Tibial nerve (tissue), 4 donors: ENCODE measurements at places on chromosomes 1 and 21.

DNA sequence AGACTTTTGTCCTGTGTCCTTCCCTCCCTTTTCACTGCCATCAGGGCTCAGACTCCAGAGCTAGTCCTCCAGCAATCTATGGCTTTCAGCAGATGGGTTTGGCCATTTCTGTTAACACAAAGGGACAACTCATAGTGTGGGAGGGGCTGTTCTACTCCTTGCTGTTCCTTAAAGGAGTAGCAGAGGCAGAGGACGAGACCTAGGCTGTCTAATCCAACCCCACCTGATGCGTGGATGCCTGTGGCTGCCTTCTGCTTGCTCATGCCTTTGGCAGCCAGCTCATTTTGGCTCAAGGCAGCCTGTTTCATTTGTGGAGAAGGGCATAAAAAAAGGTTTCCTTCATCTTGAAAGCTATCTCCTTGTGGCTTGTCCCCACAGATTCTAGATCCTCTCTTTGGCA is 27.0 kb downstream of the MFSD2A start:
- no peak for DNase-seq

DNA sequence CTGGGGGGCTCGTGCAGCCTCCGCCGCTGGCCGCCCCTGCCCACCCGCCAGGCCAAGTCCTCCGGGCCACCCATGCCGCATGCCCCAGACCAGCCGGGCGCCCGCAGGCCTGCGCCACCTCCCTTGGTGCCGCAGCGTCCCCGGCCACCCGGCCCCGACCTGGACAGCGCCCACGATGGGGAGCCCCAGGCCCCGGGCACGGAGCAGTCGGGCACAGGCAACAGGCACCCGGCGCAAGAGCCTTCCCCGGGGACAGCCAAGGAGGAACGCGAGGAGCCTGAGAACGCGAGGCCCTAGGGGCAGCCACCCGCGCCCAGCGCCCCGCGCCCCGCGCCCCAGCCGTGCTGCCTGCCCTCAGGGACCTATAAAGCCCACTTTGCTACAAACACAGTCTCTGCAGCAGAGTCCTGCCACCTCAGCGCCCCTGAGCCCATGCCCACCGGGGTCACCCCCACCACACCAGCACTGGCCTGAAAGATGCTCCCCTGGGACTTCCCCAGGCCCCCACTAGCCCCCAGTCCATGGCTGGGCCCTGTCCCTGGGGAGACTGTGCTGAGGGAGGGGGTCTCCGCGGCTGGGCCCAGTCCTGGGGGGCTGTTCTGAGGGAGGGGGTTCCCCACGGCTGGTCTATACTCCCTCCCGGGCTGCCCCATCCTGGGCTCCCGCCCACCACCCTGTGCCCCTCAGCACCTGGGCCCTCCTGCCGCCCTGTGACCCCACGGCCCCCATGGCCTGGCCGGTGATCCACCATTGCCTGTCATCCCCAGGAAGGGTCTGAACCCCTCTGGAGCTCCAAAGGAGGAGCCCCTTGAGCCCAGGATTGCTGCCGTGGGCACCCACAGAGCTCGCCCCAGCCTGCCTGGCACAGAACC is 8.6 kb downstream of the TNFRSF18 start:
- no peak for DNase-seq

GRCh38 chr1:244850099-244850852 is 14.1 kb downstream of the HNRNPU start:
- no peak for DNase-seq

DNA sequence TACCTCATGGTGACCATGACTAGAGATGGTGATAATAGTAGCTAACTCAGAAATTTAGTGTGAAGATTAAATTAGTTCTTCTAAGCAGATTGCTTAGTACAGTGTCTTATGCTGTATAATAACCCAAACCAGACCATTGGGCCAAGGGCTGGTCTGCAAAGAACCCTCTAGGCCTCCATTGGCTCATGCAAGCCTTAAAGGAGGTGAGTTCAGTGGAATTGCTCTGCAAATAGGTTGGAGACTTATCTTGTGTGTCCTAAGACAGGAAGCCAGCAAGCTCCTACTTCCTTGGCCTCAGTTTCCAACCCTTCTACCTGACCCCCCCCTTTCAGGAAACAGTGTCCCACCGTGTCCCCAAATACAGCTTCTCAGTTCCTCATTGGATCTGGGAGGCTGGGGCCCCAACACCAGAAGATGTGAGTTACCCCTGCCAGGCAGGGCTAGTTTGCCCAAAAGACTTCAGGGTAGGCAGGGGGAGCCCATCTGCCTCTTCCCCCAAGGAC is 1.9 kb upstream of the MEF2D start:
- DNase-seq = no peak

GRCh38 chr1:95043141-95043980 is 29.4 kb downstream of the ALG14 start:
- peak; percentile 92 for DNase-seq

DNA sequence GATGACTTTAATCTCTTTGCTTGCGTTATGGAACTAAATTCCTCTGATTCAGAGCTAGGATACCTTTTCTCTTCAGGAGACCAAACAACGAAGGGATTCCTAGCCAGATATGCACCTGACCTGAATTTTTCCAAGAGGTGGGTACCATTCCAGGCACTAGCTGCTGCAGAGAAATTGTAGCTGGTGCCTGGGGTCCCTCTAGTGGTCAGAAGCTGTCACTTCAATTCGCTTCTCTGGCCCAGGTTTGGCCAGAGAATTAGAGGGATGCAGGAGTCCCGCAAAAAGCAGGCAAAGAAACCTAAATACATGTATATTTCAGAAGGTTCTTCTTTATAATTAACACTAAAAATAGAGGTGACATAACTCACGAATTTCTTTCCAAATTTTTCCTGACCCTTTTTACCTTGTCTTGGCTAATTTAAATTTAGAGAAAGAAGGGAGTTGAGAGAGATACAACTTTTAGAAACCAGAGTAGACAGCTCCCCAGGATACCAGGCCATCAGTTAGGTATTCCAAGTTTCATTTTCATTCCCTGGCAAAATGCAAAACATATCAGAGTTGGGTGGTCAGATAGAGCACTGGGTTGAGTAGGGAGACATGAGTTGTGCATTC is 9.6 kb downstream of the ACKR1 start:
- DNase-seq = peak; percentile 41

- no peak for DNase-seq
Observed at GRCh38 chr1:109769330-109770078, 5.8 kb upstream of the EPS8L3 start.

- no peak for DNase-seq
Observed at GRCh38 chr1:150235294-150235851, 539 bp downstream of the ANP32E start.

DNA sequence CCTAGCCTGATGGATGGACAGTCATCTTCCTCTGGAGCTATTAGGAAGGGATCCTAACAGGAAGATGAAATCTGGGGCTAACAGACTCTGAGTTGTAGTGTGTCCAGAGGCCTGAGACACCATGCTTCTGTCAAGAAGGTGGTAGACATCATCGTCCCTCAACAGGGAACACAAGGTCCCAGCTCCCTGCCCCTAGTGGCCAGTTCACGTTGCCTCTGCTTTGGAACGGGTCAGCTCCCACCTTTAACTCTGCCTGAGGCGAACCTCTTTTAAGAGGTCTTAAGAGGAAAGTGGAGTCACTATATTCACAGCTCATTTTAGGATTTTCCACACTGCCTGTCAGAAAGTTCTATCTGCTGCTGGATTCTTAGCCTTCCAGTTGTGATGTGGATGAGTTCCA is 28.3 kb downstream of the LRRC71 start:
- DNase-seq = no peak
